ENCODE measurements at places on chromosomes 3 and 15.
A peak's percentile ranks its signal among the peaks of the same experiment; 100 is the strongest.

- no peak for DNase-seq
Observed at GRCh38 chr3:143497382-143497781, 350.9 kb downstream of the SLC9A9 start.

- DNase-seq, result no peak
Observed at GRCh38 chr15:68517285-68517761, 61.5 kb upstream of the CORO2B start.

DNA sequence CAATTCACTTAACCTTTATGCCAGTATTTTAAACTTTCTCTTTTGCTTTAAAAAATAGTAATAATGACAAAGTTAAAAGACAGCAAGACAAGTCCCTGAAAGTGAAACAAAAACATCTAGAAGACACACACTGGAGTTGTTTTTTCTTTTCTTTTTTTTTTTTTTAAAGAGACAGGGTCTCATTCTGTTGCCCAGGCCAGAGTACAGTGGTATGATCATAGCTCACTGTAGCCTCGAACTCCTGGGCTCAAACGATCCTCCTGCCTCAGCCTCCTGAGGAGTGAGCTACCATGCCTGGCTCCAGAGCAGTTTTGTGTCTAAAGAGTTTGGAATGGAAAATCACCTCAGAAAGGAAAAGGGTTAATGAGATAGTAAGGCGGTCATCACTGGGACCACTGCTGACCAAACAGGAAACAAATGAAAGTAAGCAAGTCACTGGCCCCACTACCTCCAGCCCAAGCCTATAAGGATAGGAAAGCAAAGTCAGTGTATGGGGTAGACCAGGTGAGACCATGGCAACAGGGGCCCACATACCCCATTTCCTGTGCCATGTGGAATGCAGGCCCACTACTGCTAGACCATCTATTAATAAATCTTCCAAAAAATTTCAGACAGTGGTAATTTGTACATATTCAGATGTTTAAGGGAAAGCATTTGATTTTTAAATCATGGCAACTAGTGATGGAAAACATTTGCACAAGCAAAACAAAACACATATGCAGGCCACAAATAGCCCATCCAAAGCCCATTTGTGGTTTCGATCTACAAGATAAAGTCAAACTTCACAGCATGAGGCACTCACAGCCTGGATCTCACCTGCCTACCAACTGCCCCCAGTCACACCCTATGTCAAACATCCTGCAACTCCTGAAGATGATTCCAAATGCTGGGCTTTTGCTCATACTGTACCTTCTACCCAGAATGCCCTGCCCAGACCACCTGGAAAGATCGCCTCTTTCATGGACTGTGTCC, 62.6 kb downstream of the OSBPL10 start:
- DNase-seq, result no peak

DNA sequence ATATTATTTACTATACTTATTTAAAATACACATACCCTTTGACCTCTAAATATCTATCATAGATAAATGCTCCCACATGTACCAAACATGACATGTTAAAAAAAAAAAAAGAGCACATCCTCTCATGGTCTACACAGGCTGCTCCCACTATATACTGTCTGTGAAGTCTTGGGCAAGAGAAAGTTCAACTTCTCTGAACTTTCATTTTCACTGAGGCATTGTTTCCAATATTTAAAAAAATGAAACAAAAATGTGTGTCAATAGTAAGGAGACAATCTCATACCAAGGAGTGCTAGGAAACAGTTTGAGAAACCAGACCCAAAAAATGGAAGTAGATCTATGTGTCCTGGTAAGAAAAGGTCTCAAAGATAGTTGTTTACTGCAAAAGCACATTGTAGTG, 29.3 kb downstream of the SLC4A7 start:
- no peak for DNase-seq

GRCh38 chr15:53884441-53884840, 93.8 kb upstream of the UNC13C start:
- no peak for DNase-seq

- peak; percentile 66 for DNase-seq
Observed at GRCh38 chr3:187319699-187320302, 28.3 kb upstream of the MASP1 start.

DNA sequence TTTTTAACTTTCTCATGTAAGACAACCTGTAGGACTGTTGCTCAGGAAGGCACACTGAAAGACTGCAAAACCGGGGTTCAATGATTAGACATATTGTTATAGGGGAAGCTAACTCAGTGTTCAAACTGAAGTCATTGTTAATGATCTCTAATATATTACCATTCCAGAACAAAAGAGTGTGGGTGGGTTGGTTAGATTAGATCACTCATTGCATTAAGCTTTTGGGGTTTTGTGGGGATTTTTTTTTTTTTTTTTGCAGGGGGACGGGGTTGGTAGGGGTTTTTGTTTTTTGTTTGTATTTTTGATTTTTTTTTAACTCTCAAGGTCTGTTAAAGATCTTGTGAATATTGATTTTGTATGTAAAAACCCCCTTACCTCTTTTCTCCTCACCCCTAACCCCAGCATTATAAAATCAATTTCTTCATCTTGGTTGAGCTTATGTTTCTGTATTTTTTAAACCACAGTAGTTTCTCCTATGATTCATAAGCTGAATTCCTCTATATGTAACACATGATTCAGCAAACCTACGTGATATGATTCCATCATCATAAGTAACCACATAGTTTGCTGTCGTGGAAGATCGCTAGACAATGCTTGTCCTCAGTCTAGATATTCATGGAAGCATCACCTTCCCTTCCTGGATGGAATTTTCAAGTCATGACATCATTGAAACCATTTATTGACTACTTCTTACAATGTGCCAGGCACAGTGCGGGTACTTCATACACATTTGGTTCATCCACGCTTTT, 544.1 kb upstream of the MDFIC2 start:
- DNase-seq, result peak; percentile 56

DNA sequence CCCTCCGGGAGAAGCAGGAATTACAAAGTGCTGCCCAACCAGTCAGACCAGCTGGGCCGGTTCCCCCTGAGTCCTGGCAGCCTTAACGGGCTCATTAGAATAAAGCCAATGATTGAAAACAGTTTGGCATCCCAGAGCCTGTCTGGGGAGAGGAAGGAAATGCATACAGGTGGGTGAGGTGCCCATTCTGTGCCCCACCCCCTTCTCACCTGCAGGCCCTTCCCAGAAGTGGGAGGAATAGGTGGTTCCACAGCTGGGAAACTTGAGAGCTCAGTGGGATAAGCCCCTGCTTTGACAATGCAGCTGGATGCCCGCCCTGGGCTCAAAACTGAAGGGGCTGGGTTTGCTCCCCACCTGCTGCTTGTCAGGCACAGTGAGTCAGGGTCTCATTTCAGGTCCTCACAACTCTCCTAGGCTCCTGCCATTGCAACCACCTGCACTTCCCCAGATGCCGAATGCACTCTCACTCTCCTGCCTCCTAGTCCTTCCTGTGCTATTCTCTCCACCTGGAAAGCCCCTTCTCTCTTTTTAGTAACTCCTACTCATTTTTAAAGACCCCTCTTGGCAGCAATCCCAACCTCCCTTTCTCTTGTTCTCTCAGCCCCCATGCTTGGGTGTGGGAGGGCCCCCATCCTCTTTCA, 5.5 kb upstream of the BUB1B start:
- DNase-seq, result no peak

DNA sequence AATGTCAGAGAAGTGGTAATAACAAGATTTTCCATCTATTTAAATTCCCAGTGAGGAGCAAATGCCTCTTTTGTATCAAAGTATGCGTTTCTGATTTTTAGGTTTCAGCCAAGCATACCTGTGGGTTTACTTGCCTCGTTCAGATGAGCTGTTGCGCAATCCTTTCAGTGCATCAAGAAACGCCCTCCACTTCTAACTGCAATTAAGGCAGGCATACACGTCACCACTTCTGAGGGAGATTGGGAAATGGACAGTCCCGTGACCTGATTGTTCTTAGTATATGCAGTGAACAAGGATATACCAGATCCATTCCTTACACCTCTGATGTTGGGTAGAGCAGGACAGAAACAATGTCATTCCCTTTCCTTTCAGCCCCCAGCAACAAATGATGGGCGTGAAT, 219.0 kb downstream of the ITPR1 start:
- DNase-seq, result peak; percentile 78

DNA sequence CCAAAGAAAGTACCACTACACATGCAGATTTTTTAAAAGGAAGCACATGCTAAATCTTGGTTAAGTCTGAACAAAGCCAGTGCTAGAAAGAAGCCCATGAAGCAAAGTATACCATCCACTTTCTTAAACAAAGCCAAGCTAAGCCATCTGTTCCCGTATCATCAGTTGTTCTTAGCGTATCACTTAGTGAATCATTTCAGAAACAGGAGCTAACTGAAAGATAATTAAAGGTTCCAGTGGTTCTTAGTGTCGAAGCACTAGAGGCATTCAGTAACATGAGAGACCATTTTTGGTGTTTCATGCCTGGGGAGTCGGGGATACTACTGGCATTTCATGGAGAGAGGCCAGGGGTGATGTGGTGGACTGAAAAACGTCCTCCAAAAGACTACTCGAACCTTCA, 12.8 kb downstream of the UBXN7 start:
- DNase-seq, result no peak

DNA sequence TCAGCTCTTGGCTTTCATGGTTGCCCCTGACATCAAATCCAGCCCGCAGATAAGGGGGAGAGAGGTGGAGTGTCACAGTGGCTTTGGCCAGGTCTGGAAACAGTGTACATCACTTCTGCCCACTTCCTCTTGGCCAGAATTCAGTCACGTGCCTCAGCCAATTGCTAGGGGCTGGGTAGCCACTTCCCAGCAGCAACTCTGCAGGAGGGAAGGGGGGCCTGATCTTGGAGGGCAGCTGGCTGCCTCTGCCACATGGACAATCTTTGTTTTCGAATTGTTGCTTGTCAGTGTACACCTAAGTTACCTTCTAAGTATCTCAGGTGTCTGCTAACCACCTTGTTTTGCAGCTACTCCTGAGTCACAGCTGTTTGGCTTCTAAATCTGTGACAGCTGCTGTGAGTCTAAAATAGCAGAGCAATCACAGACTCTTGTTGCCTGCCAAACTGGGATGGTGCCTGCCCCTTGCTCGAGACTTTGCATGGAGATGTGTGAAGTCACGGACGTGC, 41.0 kb upstream of the LIMD1 start:
- DNase-seq, result no peak

GRCh38 chr3:63967675-63968611, 55.4 kb downstream of the PSMD6 start:
- peak; percentile 46 for DNase-seq

DNA sequence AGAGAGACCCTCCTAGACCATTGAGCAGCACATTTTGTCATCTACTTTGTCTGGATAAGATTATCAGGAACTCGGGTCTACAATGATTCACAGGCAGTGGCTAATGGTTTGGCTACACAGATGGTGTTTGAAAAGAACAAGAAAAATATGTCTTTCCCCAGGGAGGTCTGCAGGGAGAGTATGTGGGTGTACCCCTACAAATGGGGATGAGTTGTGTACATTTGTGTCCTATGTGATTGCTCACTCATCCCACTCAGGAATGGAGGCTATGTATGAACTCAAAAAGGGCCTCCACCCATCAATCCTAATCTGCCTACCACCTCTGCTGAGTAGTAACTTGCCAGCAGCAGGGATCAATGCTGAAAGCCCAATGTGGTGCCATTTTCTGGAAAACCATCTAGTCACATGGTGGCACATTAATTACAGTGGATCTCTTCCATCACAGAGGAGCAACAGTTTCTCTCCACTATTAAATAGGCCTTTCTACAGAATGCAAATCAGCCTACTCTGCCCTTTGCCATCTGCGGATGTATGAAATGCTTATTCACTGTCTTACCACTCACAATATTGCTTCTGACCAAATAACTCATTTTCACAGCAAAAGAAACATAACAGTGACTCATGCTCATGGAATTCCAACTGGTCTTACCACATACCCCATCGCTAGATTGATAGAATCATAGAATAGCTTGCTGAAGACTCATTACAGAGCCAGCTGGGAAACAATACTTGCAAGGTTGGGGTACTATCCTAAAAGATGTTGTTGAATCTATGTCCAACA, 48.3 kb upstream of the TRIM42 start:
- peak; percentile 93 for DNase-seq

- no peak for DNase-seq
Observed at GRCh38 chr15:49255966-49256759, 86.1 kb downstream of the GALK2 start.

- DNase-seq, result no peak
Observed at GRCh38 chr3:132090921-132091320, 56.1 kb upstream of the CPNE4 start.

Data from astrocyte of the cerebellum (primary cell).